Activated CD8-positive, alpha-beta memory T cell treated with anti-CD3 and anti-CD28 coated beads for 4 hours (primary cell): ENCODE measurements at places on chromosomes 7 and 10.
A peak's percentile ranks its signal among the peaks of the same experiment; 100 is the strongest.

DNA sequence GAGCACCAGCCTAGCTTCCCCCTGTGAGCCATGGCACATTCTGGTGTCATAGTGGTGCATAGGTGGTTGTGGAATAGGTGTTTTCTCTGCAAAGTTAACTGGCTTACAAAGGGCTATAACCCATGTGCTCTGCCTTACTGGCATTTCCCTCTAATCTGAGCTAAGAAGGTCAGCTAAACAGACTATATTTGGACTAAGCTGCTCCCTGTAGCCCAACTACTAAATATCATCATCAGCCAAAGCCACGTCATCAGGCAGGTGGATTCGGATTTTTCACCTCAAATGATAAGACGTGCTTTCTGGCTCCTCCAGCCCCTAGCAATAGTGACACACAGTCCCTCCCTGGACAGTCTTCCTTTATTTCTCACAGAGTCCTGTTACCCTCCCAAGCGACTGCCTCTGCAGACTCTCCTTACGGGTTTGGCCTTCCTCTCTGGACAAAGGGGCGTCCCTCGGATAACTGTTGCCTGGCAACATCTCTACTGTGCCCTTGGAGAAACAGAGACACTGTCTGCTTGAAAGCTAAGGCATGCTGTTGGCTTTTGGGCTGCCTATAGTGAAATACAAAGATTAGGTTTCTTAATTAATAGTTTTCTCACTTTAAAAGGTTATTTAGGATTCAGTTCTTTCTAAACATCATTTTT, 9.1 kb downstream of the SLC13A4 start:
- DNase-seq = no peak

- DNase-seq = no peak
Observed at GRCh38 chr7:26492816-26493215, 201.2 kb downstream of the SNX10 start.

DNA sequence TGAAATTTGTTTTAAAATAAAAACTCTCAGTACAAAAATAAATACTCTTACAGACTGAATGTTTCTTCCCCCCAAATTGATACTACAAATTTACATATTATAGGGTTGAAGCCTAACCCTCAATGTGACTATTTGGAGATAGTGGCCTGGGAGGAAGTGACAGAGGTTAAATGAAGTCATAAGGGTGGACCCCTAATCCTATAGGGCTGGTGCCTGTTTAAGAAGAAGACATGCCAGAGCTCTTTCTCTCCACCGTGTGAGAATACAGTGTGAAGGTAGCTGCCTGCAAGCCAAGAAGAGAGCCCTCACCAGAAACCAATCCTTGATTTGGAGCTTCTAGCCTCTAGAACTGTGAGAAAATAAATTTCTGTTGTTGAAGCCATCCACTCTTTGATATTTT, 67.6 kb downstream of the MCU start:
- DNase-seq = no peak

DNA sequence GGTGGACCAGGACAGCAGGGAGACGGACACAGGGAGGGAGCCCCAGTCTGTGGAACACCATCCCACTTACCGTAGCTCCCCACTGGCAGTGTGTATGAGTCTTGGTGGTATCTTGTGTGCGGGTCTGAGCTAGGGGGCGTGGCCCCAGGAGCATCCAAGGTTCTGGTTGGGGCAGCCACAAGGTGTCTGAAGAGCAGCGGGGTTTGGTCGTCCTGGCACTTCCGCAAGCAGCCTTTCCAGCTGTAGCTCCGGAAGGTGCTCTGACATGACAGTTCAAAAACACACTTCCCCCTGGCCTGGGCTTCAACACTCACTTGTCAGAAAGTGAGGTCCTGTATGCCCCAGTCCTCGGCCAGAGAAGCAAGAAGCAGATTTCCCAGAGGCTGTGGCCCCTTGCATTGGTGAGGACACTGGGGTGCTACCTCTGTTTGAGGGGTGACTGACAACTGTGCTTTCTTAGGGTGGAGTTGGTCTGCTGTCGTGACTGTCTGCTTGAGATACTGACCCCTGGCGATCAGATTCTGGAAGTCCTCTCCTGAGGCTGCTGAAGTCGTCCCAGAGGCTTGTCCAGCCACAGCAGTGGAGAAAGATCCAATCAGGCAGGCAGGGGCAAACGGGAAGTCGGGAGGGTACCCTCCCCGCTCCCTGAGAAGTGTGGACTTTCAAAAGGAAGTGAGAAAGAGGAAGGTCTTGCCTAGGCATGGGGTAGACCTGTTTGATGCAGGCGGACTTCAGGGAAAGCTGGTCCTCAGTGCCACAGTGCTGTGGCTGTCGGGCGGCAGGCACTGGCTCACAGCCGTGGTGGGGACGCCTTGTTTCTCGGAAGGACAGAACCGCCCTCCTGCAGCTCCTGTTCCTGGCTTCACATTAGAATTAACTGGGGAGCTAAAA, 51.4 kb upstream of the PFKFB3 start:
- no peak for DNase-seq

DNA sequence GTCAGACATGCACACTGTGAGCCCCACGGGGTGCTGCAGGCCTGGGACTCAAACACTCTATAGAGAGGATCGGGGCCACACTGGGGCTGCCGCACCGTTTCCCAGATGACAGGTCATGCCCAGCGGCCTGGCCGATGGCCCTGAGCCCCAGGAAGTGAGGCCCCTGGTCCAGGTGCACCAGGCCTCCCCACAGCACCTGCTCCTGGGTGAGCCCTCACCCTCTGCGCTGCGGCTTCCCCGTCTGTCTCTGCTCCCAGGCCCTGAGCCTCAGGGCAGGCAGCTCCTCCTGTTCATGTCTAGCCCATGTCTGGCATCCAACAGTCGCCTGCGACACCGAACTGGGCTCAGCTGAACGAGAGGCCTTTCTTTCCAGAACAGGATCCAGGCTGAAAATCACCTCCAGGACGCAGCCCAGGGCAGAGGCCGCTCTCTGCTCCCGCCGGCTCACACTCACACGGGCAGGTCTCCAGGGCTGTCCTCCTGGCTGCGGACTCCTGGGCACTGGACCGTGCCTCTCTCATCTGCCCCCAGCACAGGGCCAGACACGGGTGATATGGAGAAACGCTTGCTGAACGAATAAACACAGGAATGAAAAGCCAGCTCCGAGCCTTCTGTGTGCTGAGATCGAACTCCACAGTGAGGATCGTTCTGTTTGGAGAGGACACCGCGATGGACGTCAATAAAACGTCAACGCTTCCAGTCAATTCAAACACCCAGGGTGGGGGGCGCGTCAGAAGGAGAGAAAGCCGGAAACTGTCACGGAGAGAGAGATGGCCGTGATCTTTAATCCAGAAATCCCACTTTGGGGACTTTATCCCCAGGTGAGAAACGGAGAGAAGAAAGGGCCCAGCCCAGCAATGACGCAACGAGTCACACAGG, 202.4 kb downstream of the ELFN1 start:
- DNase-seq = no peak

- no peak for DNase-seq
Observed at GRCh38 chr7:151431768-151432311, 8.1 kb downstream of the CRYGN start.

DNA sequence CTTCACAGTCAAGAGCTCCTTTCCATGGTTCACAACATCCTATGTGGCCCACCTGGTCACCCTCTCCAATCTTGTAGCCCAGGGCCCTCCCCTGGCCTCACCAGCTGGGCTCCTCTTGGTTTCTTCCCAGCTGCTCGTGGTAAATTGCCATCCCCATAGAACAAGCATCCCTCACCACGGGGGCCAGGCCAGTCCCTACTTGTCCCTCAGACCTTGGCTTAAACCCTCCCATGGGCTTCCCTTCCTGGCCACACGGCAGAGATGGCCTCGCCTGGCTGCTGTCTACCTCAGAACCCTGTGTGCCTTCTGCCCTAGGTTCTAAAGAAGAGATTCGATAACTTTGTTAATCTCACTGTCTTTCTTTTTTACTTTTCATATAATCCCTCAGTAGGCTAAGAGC, 153.3 kb upstream of the TCERG1L start:
- DNase-seq = no peak

DNA sequence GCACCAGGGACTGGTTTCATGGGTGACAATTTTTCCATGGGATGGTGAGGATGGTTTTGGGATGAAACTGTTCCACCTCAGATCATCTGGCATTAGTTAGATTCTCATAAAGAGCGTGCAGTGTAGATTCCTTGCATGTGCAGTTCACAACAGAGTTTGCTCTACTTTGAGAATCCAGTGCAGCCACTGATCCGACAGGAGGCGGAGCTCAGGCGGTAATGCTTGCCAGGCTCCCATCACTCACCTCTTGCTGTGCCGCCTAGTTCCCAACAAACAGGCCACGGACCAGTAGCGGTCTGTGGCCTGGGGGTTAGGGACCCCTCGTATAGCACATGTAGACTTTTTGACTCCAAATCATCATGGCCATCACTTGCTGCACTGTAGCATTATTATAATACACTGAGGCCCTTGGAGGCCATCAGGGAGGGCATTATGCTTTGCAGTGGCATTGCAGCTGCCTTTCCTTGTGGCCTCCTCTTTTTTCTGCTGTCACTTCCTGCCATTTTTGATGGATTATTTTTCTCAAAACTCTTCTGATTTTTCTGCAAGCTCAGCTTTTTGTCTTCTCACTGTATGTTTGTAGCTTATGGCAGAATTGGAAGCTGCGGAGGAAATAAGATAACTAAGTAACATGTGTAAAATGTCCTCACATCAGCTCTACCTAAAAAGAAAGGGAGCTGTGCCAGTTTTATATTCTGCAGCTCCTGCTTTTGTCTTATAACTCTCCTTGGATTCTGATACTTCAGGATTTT, 18.5 kb downstream of the CSGALNACT2 start:
- DNase-seq = no peak

GRCh38 chr7:104272767-104273384, 55.5 kb upstream of the LHFPL3 start:
- no peak for DNase-seq

DNA sequence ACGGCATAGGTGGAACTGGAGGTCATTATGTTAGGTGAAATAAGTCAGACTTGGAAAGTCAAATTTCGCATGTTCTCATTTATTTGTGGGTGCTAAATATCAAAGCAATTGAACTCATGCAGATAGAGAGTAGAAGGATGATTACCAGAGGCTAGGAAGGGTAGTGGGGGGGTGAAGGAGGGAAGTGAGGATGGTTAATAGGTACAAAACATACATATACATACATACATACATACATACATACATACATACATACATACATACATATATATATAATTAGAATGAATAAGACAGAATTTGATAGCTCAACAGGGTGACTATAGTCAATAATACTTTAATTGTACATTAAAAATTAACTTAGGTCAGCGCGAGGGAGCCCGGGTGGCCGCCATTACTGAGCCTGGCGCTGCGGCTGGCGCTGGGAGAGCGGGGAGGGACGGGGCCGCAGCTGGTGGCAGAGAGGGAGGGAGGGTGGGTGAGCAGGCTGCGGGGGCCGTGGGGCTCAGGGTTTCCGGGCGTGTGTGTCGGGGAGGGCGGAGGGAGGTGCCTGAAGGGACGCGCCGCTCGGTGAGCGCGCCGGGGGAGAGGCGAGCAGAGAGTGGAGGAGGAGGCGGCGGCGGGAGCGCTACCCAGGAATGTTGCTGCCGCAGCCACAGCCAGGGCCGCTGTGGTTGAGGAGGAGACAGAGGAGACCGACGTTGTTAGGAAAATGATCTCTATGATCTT, 85.8 kb upstream of the EGFR start:
- no peak for DNase-seq

DNA sequence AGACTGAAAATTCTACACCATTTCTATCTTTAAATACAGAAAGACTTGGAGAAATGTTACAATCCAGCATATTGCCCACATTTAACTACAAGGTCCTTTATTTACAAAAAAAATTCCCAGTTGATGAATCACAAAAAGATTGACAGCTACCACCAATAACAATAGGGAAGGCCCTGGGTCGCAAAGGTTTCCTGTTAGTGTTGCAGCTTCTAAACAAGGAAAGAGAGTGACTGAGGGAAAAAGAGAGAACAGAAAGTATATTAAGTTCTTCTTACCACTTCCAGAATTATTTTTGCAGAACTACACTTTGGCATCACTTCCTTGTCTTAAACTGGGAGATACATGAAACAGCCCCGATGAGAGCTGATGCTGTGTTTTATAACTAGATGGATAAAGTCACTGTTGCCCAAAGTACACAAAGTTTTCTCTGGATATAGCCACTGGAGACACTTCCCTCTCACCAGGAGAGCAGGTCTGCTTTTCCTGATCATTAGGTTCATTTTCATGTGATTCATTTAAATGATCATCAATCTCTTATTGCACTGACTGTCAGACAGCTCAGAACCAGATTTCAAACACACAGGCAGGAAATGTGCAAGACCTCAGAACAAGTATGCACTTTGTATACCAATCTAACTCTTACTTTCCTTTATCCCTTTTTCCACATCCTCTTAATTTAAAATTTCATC, 57.0 kb downstream of the SHTN1 start:
- no peak for DNase-seq

DNA sequence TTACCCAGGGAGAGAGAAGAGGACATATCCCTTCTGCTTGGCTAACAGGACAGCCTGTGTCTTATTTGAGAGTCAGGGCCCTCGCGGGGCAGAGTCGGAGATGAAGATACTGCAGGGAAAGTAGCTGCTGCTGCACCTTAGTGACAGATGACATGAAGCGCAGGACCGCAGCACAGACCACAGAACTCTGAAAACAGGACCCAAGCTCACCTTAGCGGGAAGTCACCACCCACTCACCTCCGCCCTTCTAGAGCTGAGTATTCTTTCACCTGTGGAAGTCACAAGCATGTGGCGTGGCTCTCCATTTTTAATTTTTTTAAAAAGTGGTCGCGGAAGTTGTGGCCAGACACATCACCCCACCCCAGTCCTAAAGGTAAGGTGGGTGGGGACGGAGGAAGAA, 191.4 kb downstream of the FAM107B start:
- peak; percentile 57 for DNase-seq

GRCh38 chr7:1274121-1274875, 41.6 kb downstream of the UNCX start:
- no peak for DNase-seq

- no peak for DNase-seq
Observed at GRCh38 chr7:116447966-116448839, 51.3 kb upstream of the CAV2 start.

DNA sequence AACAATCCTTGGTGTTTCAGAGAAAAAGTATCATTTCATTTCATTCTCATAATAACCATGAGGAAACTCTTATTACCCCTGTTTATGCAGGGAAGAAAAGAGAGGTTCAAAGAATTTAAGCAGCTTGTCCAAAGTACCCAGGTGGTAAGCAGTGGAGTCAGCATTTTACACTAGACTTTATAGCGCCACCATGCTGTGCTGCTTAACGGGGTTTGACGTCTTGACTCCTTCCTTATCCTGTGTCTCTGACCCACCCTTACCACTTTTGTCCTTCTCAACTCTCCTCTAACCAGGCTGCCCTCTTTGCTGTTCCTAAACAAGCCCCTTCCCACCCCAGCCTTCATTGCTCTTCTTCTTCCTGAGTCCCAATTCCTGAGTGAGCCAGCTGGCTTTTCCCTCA, 117.0 kb upstream of the AHR start:
- no peak for DNase-seq

DNA sequence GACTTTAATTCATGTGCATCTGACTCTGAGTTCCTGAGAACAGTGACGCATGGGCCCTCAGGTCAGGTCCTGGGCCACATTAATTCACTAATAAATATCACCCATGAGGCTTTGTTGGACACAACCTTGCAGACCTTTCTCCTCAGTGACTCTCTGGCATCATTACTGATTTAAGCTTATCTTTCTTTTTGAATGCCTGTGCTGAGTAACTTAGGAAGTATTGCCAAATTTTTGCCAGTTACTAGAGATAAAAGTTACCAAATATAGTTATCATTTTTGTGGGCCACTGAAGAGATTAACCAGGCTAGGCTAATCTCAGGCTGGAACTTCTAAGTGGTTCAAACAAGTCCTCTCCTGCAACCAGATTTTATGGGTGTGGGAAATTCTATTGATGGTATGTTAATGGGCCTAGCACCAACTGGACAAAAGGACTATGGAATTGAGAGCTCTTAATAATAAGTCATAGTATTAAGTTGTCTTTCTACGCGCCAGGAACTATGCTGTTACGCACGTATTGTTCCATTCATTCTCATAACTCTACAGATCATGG, 28.8 kb upstream of the PRTFDC1 start:
- DNase-seq = no peak
